Natural killer cell (primary cell): ENCODE measurements at places on chromosomes 6 and 20.

DNA sequence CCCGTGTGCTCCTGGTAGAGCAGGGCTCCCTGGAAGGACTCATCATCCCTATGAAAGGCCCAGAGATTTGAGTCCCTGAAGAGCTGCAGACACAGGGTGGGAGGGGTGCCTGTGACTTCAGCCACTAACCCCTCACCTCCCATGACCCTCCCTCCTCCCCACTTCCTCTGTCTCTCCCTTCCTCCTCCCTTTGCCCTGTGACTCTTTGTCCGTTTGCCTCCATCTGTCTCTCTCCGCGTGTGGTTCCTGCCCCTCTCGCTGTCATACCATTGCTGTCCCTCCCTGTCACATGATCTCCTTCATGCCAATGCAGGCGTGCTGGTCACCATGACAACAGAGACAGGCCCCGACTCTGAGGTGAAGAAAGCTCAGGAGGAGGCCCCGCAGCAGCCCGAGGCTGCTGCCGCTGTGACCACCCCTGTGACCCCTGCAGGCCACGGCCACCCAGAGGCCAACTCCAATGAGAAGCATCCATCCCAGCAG, 19.0 kb downstream of the EPB41L1 start:
- no peak for DNase-seq

DNA sequence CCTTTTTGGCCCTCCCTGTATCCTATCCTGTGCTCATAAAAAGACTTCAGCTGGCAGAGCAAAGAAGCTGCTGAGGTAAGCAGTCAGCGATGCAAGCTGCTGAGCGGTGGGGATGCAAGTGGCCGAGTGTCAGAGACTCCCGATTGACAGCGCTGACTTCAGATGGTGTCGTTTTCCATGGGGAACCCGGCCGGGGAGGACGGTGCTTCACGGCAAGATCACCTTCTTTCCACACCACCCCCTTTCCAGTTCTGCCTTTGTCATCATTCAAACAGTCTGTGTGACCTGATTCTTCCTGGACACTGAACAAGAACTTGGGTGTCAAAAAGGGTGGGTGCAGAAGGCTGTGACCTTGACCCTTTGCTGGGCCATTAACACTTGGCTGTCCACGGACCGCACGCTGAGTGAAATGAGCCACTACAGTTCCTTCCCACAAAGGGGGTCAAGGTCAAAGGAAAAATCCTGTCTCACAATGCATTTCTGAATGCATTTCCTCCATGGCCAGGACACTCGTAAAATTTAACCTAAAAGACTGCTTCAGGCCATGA, 52.9 kb upstream of the UNC93A start:
- DNase-seq, result no peak

GRCh38 chr6:4021854-4022695, 56.9 kb downstream of the FAM217A start:
- DNase-seq, result peak; percentile 62

GRCh38 chr6:15911753-15912504, 217.0 kb upstream of the MYLIP start:
- no peak for DNase-seq

GRCh38 chr6:89689732-89690131, 51.2 kb upstream of the LYRM2 start:
- DNase-seq, result no peak

DNA sequence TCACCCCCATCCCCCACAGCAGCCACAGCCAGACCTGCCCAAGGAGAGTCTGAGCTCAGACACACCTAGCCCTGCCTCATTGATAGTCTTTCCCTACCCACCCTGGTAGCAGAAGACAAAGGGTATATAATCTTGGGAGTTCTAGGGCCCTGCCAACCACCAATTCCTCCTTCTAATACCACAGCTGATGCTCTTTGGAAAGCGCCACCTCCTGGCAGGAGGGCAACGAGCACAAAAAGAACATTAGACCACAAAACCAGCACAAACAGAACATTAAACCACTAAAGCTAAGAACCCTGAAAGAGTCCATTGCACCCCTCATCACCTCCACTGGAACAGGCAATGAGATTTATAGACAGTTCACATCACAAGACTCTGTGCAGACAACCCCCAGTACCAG, 195.8 kb upstream of the FUT9 start:
- no peak for DNase-seq

GRCh38 chr20:10322073-10323012, 103.7 kb downstream of the SNAP25 start:
- DNase-seq, result no peak

DNA sequence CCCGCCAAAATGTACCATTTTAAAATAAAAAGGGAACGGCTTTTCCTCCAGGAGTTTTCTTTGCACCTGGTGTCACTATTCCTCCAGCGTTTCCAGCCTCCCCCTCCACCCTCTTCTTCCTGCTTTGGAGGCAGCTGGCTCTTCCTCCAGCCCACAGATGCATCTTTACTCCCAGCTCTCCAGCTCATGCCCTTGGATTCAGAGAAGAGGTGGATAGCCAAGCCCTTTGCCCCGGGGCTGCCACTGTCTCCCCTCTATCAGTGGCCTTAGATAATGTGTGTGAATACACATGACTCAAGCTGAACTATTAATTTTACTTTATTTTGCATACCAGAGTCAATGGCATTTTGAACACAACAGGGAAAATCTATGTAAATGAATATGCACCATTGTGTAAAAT, 15.3 kb upstream of the CDH4 start:
- DNase-seq, result no peak

DNA sequence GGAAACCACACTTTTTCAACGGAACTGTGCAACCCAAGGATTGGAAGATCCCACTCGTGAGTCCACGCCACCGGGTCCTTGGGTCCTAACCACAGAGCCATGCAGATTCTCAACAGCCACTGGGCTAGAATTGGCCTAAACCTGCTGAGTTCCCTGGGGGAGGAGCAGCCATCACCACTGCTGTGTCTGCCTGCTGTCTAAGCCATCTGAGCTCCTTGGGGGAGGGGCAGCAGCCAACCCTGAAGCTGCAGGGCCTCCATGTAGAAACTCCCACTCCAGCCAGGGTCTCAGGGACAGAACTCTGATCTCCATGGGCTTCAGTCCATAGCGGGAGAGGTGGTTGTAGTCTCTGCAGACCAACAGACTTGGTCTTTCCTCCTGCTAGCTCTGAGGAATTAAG, 154.6 kb upstream of the VGLL2 start:
- no peak for DNase-seq
